Hindlimb muscle (tissue), 1 donor: ENCODE measurements at places on chromosomes 1 and 21. TPM values are rescaled to one million over a fixed set of nuclear protein-coding genes. Genes with fewer than 3 reads are reported as not detected.

Gene RASAL2
- polyA plus RNA-seq = 16.0 TPM

Gene CHODL
- 89.6 TPM for polyA plus RNA-seq

Gene TPRG1L
- polyA plus RNA-seq = 29.7 TPM

Gene PDC
- 0.27 TPM for polyA plus RNA-seq

Gene LRRC39
- 213 TPM for polyA plus RNA-seq

Gene GLMP
- 20.2 TPM for polyA plus RNA-seq

Gene DMRTB1
- not detected for polyA plus RNA-seq

Gene TPTE
- not detected for polyA plus RNA-seq

Gene MDM4
- 36.0 TPM for polyA plus RNA-seq

Gene LCE2A
- polyA plus RNA-seq = not detected

Gene SMPDL3B
- polyA plus RNA-seq = 0.14 TPM

Gene TTC39A
- 5.0 TPM for polyA plus RNA-seq

Gene EFCAB7
- 9.7 TPM for polyA plus RNA-seq

Gene AMPD2
- 27.6 TPM for polyA plus RNA-seq

Gene TLCD4
- 14.0 TPM for polyA plus RNA-seq

Gene KCNH1
- polyA plus RNA-seq = 0.49 TPM

Gene FCGR3A
- 3.4 TPM for polyA plus RNA-seq

Gene FLG2
- polyA plus RNA-seq = 0.12 TPM

Gene HES2
- 0.21 TPM for polyA plus RNA-seq

Gene S1PR1
- polyA plus RNA-seq = 14.0 TPM

Gene LRRC38
- 31.8 TPM for polyA plus RNA-seq

Gene SPRR2A
- not detected for polyA plus RNA-seq

Gene BGLAP
- polyA plus RNA-seq = 3.3 TPM

Gene LYPD8
- not detected for polyA plus RNA-seq

Gene CNIH3
- 1.2 TPM for polyA plus RNA-seq

Gene KLHDC9
- 0.86 TPM for polyA plus RNA-seq
